MCF 10A (cell line): ENCODE measurements at places on chromosomes 16 and 17. TPM values are rescaled to one million over a fixed set of nuclear protein-coding genes. Genes with fewer than 3 reads are reported as not detected.

DNA sequence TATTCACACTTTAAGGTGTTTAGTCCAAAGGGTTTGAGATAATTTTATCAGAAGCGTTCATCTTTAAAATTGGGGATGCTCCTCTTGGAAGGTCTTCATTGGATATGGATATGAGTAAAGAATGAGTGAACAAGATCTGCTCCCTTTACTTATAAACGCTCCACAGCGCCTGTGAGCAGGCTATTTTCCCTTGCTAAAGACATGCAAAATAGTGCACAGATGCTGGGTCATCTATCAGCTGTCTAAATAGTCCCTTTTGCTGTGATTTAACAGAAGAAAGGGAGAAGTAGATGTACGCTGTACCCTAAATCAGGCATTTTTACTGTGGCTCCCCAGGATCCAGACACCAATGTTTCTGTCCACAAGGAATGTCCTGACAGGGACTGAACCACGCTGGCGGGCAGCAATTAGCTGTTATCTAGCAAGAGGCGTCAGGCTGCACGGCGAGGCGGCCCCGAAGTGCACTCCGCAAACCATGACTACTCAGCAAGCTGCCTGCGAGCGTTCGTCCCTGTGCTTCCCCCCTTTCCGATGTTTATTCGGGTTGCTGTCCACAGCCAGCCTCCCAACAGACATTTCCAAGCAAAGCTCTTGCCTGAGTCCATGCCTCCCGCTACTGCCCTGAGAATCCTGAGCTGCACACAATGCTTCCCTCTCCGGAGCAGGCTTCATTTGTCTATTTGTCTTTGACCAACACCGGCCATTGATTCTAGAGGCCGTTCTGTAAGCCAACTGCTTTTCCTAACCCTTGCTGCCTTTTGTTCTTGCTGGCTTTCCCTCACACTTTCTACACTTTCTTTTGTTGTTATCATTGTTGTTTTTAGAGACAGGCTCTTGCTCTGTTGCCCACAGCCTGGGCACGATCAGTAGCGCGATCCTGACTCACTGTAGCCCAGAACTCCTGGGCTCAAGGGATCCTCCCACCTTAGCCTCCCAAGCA lies 55.7 kb upstream of the CNEP1R1 start:
- no peak for DNase-seq

DNA sequence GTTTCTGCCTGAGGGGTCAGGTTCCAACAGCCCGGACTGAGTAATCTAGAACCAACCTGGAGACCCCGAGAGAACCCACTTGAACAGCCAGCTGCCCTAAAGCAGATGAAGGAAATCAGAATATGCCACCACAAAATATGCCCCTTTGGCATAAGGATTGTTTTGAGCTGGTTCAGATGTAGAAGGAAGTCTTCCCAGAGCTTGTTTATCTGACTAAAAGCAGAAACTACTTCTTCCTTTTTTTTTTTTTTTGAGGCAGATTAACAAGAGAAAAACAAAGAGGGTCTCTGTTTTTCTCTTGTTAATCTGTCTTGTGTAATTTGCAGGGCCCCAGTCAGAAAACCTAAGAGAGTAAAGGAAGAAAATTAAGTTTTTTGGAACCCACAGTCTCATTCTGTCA lies 53.0 kb downstream of the PECAM1 start:
- no peak for DNase-seq

- DNase-seq, result peak; percentile 78
These were observed 18.9 kb upstream of the P2RX1 start for GRCh38 chr17:3935140-3935542.

GRCh38 chr16:70475054-70475871 lies 20.9 kb downstream of the FCSK start:
- no peak for DNase-seq

DNA sequence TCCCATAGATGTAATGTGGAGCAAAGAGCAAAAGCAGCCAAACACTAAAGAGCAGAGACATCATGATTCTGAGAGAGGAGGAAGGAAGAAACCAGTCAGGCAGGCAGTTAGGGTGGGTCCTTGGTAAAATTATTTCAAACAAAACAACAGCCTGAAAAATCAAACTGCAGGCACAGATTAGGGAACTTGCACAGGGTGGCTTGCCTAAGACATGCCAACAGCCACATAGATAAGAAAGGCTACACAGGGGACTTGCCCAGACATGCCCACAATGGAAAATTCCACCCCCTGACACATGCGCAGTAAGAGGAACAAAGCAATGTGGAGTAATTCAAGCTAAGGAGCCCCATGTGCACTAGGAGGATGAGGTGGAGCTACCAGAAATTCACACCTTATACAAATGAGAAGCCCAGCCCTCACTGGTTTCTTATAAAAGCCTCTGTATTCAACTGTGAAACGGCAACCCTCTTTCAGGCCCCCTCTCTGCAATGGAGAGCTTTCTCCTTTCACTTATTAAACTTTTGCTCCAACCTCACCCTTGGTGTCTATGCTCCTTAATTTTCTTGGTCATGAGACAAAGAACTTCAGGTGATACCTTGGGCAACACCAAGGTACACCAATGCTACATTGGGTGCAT lies 7.3 kb upstream of the GAS7 start:
- no peak for DNase-seq

DNA sequence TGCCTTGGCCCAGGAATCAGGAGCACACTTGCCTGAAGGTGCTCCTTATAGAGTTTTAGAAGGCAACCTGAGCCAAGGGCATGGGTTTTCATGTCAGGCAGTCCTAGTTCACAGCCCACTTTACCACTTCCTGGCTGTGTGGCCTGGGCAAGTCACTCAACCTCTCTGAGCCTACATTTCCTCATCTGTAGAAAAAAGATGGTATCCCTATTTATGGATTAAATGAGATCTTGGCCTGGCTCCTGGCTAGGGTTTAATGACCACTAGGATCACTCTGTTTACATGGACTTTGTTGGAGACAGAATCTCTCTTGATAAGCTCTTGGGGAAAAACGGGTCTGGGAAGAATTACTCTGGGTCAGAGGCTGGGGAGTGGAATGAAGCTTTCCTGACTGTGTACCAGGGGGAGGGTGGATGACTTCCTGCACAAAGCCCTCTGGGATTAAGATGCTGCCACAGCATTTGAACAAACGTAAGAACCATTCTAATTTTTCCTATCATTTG lies 2.3 kb downstream of the MT2A start:
- DNase-seq, result no peak

- DNase-seq, result no peak
These were observed 129.3 kb upstream of the AXIN2 start for GRCh38 chr17:65690626-65691310.

GRCh38 chr17:12545877-12546513 lies 119.7 kb upstream of the MYOCD start:
- DNase-seq, result peak; percentile 67

DNA sequence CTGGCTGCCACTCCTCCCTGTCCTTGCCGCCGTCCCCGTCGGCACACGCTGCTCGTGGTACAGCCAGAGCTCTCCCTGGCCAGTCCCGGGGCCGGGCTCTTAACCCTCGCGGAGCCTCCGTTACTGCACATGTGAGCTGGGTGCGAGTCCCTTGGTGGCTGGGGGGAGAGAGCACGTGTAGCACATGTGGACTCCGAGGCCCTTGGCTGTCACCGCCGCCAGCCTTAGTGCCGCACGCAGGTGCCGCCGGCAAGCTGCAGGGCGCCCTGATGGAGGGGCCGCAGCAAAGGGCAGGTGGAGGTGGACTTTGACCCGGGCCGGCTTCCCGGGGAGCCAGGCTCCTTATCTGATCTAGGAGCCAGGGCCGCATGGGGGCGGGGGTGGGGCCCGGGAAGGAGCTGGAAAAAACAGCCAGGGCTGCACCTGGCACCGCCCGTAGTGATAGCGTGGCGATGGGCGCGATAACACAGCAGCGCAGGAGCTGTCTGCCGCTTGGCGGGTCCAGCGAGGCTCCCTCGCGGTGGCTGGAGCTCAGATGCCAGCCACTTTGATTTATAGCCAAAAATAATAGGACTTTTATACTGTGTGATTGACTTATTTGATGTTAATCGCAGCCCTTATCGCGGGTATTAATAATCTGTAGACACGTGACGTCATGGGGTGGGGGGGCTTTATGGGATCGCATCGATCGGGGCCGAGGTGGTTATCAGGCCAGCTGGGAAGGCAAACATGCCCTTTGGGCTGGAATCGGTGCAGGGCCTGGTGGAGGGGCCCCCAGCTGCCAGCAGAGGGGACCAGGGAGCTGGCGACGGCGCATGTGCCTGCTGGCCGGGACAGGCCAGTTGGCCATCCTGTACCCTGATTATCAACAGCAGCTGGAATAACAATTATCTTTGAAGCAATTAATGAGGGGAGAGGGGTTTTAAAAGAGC lies 35.1 kb downstream of the ZFPM1 start:
- DNase-seq, result no peak

- no peak for DNase-seq
These were observed 6.7 kb downstream of the CLUH start for GRCh38 chr17:2704890-2705248.

DNA sequence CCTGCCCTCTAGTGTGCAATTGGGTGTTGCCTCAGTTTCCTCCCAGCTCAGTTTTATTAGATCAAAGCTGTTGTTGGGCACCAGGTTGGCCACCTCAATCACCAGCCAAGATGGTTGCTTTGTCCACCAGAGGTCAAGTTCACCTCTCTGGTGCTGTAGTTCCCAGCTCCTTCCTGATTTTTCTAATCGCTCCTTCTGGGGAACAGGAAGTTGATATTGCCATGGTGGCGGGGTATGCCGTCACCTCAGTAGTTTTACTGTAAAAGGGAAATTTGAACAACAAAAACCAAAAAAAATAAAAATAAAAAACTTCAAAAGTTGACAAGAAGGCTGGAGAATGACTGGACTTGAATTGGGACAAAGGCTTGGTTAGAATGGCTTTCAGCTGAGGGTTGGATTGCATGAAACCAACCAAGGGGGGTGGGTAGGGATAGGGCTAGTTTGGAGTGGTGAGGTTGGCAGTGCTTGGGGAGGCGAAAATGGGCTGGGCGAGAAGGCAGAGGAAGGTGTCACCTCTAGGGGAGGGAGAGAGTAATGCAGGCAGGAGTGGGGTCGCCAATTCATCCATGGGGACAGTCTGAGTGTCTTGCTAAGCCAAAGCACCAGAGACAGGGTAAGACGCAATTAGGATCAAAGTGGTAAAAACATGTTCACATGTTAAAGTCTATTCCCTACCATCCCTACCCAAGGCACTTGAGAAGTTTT lies 6.2 kb downstream of the EFNB3 start:
- no peak for DNase-seq

DNA sequence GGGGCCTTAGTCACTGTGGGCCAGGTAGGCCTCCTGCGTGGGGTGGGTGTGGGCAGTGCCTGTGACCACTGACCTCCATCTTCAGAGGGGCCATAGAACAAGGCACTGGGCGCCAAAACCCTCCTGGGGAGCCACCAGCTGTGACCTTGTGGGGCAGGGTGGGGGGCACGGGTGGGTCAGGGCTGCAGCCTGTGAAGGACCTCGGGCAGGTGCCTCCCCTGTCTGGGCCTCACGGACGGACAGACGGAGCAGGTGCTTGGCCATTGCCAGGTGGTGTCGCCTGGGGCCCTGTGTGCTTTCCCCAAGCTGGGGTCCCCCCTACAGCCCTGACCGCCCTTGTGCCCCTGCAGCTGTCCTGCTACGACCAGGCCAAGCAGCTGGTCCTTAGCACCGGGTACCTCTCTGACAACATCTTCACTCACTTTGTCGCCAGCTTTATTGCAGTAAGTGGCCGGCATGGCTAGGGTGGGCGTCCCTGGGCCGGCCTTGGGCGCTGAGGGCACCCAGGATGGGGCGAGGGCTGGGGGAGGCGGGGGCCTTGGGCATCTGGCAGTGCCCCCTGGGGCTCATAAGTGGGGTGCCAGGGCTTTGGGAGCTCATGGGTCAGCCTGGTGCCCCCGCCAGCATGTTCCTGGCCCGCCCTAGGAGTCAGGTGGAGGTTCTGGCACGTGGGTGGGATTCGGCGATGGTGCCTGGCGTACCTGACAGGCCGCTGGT lies 5.1 kb downstream of the SLC25A10 start:
- no peak for DNase-seq

- peak; percentile 82 for DNase-seq
These were observed 56.4 kb downstream of the CMIP start for GRCh38 chr16:81500833-81501521.

DNA sequence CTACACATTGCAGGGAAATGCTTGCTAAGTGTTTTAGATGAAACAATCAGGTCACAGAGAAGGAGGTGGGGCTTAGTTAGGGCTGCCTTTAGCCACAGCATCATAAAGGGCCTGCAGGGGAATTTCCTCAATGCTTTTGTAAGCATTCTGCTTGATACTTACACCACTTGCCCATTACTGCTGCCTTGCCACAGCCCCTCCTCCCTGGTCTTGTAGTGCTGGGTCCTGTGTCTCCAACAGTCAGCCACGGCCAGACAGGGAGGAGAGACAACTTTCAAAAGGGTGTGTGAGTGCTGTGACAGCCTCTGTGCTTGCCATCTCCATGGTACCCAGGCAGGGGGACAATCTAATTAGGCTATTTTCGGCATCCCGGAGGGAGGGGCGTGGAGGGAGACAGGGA lies 111.2 kb downstream of the SHISA9 start:
- no peak for DNase-seq

- no peak for DNase-seq
These were observed at the start of gene TNFRSF13B for GRCh38 chr17:16971458-16972338. TNFRSF13B (minus strand) TSS chr17:16972118; CDS start chr17:16972075, 43 bp downstream.

DNA sequence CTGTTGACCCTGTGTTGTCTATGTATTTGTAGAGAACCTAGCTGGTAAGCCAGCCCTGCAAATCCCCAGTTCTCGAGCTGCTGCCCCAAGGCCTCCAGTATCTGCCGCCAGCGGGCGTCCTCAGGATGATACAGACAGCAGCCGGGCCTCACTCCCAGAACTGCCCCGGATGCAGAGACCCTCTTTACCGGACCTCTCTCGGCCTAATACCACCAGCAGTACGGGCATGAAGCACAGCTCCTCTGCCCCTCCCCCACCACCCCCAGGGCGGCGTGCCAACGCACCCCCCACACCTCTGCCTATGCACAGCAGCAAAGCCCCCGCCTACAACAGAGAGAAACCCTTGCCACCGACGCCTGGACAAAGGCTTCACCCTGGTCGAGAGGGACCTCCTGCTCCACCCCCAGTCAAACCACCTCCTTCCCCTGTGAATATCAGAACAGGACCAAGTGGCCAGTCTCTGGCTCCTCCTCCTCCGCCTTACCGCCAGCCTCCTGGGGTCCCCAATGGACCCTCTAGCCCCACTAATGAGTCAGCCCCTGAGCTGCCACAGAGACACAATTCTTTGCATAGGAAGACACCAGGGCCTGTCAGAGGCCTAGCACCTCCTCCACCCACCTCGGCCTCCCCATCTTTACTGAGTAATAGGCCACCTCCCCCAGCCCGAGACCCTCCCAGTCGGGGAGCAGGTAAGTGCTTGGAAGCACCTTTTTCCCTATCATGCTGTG lies 23.1 kb upstream of the CDC6 start:
- no peak for DNase-seq

DNA sequence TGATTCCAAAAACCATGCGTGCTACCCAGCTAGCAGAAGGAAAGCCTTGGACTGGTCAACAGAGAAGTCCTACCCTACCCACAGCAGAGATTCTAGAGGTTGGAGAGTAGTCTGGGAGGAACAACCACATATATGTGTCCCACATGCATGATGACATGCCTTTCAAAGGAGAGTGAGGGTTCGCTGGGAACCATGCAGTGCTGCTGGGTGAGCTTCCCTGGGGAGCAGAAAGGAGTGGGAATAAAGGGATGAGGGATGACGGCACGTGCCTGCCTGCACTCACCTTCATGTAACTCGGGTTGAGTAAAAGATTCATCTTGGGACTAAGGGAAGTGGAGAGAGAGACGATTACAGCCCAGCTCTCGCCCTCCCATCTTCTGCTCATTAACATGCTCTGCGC lies 9.8 kb downstream of the CPSF4L start:
- no peak for DNase-seq

The CDRT15L2 gene
- total RNA-seq, result not detected in 2 replicates

The KRT40 gene
- total RNA-seq, result not detected in 2 replicates

The NT5M gene
- 5.0 and 5.5 TPM in 2 replicates for total RNA-seq

The GRAP gene
- total RNA-seq, result not detected in 2 replicates

The G6PC1 gene
- not detected in 2 replicates for total RNA-seq

The PLLP gene
- total RNA-seq, result 3.9 and 6.1 TPM in 2 replicates

The KRTAP4-5 gene
- not detected in 2 replicates for total RNA-seq
